ENCODE measurements at places on chromosomes 13 and 19.

GRCh38 chr13:19817510-19818158 is 34.9 kb upstream of the PSPC1 start:
- DNase-seq: no peak

DNA sequence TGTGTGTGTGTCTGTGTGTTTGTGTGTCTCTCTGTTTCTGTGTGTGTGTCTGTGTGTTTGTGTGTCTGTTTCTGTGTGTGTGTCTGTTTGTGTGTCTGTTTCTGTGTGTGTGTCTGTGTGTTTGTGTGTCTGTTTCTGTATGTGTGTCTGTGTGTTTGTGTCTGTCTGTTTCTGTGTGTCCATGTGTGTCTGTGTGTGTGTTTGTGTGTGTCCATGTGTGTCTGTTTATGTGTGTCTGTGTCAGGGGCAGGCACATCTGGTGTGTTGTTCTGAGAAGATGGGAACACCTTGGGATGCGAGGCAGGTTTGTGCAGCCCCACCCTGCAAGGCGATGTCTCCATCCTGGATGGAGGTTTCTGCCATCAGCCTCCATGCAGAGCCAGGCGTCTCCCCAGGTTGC is 275.8 kb upstream of the SOX1 start:
- DNase-seq: no peak

DNA sequence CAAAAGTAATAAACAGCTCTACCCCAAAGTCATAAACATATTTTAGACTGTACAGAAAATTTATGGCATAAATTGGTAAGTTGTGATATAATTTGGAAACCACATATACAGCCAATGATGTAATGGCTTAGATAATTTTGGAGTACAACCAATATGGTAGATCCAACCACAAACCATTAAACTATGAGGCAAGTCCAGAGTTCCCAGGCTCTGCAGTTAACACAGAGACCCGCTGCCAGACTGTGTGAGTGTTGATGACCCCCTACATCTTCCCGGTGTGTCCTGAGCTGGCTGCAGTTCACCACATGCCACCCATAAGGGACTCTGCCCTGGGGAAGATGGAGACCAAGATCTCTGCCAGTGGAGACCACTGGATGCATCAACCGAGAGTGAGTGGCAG is 9.9 kb upstream of the SERPINE3 start:
- DNase-seq: no peak

GRCh38 chr19:6691342-6691741 is 21.4 kb upstream of the TNFSF14 start:
- DNase-seq: no peak

- no peak for DNase-seq
These were observed 2.5 kb downstream of the PDS5B start for GRCh38 chr13:32588736-32589135.

- no peak for DNase-seq
These were observed 267.3 kb downstream of the DLEU7 start for GRCh38 chr13:50576156-50576555.

- peak; percentile 98 for DNase-seq
These were observed at the start of gene SNAPC2 for GRCh38 chr19:7919610-7920518. Gene SNAPC2 (plus strand): TSS chr19:7920338. CDS start chr19:7920367, 29 bp downstream.

DNA sequence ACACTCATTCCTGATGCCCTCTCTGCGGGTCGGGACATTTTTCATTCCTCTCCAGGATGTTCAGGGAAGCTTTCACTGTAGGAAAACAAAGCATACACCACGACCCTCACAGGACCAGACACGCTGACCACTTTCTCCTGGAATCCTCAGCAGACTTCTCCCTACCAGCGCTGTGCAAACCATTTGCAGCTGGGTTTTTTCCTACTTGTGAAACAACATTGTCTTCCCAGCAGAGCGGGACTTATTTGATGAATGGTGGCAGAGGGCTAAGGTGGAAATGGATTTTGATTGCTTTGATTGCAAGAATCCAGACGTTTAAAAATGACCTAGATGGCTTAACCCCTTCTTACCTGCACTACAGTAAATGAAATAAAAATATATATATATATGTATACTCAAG is 265.9 kb downstream of the TBC1D4 start:
- DNase-seq: no peak

DNA sequence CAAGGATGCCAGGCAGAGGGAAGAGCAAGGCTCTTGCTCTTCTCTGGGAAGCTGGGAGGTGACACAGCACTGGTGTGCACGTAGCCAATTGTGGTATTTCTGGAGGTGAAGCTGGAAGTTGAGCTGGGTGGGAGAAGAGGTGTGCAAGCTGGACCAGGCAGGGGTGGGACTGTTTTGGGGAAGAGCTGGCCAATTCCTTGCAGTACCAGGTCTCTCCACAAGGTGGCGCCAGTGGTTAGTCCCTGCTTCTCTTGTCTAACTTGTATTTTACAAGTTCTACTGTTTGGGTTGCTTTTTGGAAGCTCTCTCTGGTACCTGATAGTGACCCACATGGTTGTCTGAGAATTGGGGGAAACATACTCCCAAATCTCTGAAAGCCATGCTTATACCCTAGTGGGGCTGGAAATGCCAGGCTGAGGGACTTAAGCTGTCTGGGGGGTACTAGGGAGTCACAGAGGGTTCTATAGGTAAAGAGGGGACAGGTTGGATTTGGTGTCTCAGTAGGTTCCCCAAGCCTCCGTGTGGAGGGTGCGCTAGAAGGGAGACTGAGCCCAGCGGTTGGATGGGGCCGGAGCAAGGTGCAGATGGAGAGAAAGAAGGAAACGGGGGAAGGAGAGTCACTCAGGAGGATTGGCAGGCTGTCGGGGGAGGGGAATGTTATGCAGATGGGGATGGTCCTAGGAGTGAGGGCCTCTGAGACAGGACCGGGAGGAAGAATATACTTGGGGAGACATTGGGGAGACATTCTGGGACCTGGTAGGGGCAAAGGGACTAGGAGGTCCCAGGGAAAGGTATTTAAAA is 3.0 kb downstream of the HPN start:
- DNase-seq: peak; percentile 92

- no peak for DNase-seq
These were observed 65.2 kb downstream of the RAP2A start for GRCh38 chr13:97499181-97499580.

DNA sequence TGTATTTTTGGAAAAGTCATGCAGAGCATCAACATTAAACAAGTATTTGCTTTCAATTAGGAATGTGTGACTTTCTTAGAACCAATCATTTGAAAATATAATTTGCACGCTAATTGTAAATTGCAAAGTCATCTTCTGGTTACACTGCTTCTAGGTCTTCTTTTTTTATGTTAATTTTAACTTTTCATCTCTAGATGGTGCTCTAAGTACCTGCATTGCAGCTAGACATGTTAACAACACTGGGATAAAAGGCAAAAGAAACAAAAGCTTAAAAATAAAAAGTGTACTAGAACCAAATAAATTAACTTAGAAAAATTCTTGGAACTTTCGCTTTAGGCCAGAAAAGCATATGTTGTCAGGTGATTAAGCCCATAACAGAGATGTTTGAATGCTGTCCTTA is 2758.2 kb downstream of the PCDH9 start:
- no peak for DNase-seq

DNA sequence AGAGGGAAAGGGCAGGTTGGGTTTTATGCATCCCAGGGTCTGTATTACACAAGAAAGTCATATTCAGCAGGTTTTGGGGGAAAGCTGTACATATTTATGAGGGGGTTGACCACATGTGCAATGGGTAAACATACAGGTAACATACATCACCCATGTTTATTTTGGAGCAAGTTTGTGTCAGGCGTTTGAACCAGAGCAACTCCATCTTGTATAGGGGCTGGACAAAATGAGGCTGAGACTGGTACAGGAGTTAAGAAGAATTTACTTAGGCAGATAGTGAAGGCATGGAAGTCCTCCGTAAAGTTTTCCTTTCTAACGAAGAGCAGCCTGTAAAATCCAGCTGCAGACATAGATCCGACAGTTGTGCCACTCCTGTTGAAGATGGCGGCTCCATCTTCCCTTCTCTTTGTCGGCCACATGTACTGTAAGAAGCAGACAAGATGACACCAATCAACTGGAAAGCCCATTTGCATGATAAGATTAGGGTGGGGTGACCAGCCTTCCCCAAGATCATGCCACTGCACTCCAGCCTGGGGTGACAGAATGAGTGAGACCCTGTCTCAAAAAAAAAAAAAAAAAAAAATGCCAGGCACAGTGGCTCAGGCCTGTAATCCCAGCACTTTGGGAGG is 4.7 kb upstream of the NUDT19 start:
- no peak for DNase-seq

- DNase-seq: peak; percentile 67
These were observed 18.7 kb downstream of the MLLT1 start for GRCh38 chr19:6260912-6261650.

DNA sequence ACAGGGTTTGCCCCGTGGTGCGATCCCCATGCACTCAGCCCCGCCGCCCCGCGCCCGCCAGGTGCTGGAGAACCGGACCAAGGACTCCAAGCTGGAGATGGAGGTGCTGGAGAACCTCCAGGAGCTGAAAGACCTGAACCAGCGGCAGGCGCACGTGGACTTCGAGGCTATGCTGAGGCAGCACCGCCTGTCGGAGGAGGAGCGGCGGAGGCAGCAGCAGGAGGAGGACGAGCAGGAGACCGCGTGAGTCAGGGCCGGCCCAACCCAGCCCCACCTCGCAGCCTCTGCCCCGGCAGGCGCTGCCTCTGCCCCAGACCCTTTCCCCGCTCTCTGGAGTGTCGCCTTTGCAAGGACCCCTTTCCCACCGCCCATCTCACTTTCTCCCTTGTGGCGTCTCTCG is 11.3 kb downstream of the YJU2 start:
- DNase-seq: no peak

- no peak for DNase-seq
These were observed at the start of gene CYSLTR2 for GRCh38 chr13:48653472-48653939. Gene CYSLTR2 (plus strand): TSS chr13:48653929. CDS start chr13:48706818, 52,889 bp downstream.

GRCh38 chr13:64347664-64348063 is 2882.5 kb downstream of the PCDH9 start:
- DNase-seq: no peak

- no peak for DNase-seq
These were observed 15.3 kb upstream of the ADPRHL1 start for GRCh38 chr13:113468472-113469201.

- DNase-seq: no peak
These were observed 162.9 kb downstream of the NHLRC3 start for GRCh38 chr13:39201180-39201579.

DNA sequence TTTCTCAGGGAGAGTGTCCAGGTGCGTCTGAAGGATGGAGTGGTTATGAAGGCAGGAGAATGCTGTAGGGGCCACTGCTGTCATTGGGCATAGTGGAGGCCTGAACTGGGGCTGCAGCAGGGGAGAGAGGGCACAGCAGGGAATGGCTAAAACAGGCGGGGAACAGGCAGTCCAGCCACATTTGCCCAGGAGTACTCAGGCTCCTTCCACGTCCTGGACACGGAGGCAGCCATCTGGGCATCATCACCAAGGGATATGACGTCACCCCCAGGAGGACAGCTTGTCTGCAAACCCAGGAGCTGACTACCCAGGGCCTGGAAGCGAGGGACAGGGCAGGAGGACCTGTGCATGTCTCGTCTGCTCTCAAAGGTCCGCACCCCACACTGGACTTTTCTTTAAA is 22.2 kb downstream of the VSTM2B start:
- peak; percentile 45 for DNase-seq

DNA sequence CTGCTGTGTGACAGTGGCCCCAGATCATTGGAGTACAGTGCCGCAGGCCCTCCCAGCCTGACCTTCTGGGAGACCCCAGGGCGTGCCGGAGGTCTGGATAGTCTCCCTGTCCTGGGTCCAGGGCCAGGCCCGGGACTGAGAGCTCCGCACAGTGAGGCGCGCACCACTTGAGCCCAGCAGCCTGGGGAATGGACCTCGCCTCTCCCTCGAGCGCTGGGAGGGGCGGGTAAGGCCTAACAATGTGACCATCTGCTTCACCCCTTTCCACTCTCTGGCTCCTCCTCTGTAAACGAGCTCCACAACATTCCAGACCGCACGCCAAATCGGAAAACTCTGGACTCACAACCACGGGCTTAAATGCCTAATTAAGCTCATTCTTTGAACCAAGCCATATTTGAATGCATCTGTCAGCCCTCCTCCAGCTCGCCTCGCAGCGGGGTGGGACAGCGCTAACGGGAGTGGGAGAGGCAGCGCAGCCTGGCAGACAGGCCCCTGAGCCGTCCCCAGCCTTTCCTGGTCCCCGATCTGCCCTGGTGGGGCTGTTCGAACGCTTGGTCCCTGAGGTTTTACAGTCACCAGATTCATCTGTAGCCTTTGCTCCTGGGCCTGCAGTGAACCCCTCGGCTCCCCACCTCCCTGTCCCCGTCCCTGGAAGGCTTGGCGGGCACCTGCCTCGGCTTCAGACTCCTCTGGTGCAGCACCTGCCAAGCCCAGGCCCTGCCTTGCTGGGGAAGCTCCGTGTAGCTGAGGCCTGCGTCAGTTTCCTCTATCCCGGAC is 120.7 kb upstream of the VSTM2B start:
- no peak for DNase-seq

GRCh38 chr13:21518617-21519144 is 59.6 kb upstream of the ZDHHC20 start:
- DNase-seq: no peak

GRCh38 chr13:67943116-67943515 is 713.0 kb upstream of the PCDH9 start:
- DNase-seq: no peak

GRCh38 chr19:13060233-13060963 is 42.3 kb downstream of the LYL1 start:
- no peak for DNase-seq

- DNase-seq: peak; percentile 79
These were observed at the start of gene ZNF577 for GRCh38 chr19:51887522-51888498. Gene ZNF577 (minus strand): TSS chr19:51887951. CDS start chr19:51880382, 7,569 bp downstream.

DNA sequence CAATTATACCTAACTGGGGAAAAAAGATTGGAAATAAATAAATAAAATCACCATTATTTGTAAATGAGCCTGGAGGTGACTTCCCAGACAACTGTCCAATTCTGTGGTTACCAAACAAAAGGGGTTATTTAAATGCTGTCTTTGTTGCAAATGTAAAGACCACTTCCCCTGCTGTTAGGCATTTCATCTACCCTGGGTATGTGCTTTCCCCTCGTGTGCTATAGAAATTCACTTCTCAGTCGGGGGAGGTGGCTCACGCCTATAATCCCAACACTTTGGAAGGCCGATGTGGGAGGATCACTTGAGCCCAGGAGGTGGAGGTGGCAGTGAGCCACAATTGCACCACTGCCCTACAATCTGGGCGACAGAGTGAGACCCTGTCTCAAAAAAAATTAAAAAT is 101.9 kb upstream of the AKAP11 start:
- DNase-seq: no peak

DNA sequence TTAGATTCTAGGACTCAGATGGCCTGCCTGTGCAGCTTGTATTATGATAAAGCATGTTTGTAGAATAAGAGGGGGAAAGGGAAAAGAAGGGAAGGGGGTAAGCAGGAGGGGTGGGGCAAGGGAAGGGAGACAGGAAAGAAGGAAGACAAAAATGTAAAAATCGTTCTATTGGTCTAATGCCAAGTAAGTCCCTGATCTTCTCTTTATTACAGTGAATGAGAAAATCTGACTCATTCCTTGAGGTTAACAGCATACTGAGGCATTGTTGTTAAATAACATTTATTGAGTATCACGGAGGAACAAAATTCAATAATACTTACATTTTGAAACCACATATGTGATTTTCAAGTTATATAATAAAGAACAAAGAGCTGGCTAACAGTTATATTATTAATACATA is 1534.7 kb downstream of the OLFM4 start:
- DNase-seq: no peak

- DNase-seq: no peak
These were observed 1.6 kb upstream of the RGL3 start for GRCh38 chr19:11420429-11421370.
